ENCODE measurements at places on chromosomes 7 and 10. TPM values are rescaled to one million over a fixed set of nuclear protein-coding genes. Genes with fewer than 3 reads are reported as not detected.
A peak's percentile ranks its signal among the peaks of the same experiment; 100 is the strongest.

DNA sequence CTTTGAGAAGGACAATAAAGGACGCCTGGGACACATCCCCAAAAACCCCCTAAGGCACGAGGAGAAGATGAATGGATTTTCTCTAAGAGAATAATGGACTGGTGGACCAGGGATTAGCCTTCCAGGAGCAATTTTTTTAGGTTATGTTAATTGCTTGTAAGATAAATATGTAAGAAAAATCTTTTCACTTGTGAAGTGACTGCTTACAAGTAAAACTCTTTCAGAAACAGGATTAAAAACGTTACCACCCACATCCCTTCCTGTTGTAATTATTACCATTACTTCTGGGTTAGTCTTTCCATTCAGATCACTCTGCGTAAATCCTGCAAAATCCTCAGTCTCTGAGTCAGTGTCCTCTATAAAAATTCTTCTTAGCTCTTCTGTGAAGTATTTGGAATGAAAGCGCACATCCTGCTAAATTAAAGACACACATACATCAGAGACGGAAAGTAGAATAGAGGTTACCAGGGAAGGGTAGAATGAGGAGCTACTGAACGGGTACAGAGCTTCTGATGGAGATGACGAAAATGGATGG is 34.3 kb downstream of the CDCA7L start:
- no peak for DNase-seq

DNA sequence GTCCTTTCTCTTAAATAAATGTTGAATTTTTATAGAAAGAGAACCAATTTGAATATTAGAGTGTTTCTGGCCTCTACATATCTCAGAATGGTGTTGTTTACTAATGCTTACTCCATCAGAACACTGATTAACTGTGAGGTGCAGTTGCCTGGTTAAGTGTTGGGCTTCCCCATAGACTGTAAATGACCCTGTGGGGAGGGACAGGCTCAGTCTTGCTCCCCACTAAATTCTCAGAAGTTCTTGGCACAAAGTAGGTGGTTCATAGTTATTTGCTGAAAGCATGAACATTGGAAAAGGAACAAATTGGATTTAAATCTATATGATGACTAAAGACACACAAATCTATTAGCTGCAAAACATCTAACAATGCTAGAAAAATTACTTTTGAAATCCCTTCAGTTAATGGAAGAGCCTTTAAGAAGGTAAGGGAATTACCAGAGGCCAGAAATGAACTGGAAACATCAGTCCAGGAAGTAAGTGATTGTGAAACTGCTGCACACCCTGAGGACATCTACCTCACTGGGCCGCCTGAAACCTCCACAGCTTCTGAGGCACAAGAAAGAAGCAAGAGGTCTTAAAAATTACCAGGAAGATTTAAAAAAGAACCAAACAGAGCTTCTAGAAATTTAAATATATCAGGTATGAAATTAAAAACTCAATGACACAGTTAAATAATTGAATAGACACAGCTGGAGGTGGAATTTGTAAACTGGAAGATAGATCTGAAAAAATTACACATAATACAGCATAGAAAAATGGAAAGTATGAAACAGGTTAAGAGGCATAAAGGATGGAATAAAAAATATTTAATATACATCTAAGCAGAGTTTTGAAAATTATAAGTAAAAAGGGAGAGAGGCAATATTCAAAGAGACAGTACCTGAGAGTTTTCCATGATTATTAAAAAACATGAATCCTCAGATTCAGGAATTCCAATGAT is 17.8 kb upstream of the COMTD1 start:
- DNase-seq, result no peak

Gene SCD
- 29.8 TPM for total RNA-seq

Gene FMC1
- total RNA-seq, result 11.3 TPM

- peak; percentile 57 for DNase-seq
Observed at GRCh38 chr7:101140339-101140699, 13.4 kb downstream of the SERPINE1 start.

DNA sequence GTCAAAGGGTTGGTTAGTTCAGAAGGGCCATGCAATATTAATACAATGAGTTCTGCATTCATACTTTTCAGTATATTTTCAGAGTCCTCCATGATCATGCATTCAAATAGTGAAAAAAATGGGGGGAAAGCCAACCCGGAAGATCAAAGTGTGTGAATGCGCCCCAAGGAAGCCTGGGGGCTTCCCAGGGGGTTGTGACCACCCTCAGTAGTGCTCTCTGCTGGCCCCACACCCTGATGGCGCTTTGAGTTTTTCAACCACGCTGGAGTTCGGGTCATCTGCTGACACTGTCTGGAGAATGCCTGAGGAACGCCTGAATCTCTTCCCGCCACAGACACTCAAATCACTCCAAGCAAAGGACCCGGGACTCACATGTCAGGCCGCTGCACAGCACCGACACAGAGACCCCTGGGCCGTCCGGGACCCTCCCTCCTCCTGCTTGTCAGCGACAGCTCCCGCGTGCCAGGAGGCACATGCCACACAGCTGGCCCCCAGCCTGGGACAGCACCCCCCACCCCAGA is 1.0 kb downstream of the TNS3 start:
- DNase-seq, result peak; percentile 24

Gene SUGCT
- 0.87 TPM for total RNA-seq

DNA sequence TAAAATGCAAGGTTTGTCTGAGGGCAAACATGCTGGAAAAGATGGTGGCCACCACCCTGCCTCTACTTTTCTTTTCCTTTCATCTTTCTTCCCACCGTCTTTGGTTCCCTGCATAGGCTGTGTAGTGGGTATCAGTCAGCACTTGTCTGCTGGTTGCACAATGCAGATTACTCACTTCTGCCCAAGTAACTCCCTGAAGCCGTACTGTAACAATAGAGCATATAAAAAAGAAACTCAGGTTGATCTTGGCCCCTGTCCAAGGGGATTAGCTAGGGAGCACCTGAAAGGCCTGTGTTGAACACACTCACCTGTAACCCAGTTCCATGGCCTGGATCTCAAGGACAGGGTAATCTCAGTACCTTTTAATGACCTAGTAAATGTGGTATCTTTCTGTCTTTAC is 533.0 kb upstream of the GALNT17 start:
- DNase-seq, result no peak

DNA sequence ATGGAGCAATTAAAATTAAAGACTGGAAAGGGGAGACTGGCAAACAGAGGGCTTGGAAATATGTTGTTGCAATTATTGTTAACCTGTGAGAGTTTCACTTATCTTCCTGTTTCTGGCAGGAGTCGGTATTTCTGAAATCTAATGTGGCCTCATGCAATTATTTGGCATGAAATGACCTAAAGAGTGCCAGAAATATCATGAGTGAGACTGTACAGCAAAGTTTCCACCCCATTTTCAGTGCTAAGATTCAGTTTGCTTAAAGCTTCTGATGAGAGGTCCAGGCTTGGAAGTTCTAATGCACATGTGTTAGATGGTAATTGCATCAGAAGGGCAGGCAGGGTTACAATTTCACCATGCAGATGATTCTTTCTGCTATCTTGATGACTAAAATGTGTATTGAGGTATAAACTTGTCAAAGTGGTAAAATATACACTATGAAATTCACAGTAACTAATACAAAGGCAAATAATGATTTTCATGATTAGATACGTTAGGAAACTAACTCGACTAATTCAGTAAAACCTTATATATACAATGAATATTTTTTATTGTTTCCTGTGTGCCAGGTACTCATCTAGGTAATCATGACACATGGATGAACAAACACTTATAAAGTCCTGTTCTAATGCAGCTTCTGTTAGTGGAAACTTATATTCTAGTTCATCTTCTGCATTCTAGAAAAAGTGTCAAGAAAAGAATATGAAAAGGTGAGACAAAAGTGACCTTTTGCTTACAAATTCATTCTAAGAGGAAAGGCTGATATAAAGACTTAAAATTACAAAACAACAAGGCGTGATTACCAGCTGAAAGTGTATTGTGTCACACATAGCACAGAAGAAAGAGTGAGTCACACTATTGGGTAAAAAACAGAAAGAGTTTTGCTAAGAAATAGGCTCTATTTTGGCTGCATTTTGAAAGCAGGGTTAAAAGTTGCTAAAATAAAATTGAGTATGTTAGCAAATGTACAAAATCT is 533.4 kb upstream of the SEMA3D start:
- no peak for DNase-seq

DNA sequence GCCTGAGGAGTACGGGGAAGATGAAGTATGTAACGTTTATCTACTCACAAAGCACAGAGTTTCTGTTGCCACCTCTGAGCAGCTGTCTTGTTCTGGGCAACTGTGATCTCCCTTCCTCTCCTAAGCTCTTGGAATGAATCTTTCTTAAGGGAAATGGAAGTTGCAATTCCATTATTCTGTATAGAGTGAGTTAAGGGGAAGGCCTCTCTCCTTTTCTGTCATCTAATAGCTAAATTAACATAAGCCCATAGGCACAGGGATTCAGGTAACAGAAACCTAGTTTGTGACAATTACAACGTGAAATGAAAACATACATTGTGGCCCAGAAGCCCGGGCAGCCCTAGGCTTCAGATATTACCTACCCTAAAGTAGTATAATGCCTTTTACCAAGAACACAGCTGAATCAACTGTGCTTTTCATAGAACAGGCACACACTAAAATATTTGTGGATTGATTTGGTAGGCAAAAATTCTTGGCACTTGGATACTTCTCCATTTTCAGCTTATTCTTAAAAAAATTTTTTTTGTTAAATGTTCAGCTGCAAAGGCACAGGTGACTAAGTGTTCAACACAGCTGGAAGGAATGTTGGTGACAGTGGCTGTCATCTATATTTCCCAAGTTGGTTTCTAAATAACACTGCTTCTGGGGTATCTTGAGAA is 3.8 kb upstream of the PDCD4 start:
- no peak for DNase-seq

DNA sequence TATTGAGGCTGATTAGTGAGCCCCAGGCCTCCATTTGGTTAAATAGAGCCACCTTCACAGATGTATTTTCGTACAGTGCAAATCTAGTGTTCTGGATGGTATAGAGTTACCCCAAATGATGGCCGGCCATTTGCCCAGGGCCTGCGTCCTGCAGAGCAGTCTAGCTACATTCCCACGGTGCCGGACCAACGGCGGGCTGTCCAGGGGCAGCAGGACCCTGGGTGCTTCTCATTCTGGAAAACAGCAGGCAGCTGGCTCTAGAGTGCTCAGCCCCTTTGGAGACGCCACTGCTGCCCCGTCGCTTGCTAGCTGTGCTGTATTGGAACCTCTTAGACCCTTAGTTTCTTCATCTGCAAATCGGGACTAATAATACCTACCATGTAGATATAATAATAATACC is 149.1 kb downstream of the RGS10 start:
- no peak for DNase-seq

DNA sequence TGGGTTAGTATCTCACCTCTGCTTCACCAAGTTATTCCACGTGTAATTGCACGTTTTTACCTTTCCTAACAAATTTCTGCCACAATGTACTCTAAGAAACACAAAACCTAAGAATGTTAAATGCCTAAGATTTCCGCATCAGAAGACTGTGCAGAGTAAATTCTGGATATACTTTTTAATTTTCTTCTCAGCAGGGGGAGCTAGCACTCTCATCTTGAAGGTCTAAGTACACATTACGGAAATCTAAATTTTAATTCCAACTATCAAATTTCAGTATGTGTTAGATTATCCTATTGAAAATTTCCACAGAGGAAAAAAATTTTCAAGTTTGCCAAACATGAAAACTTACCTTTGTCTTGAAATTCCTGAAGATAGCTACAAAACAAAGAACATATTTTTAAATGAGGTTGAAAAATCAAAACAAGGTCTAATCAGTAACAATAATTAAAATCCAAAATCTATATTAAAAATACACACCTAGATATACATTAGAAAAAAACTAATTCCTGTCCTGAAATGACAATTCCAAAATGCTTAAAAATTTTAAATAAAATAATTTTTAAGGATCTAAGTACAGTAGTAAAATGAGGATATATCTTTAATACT is 10.5 kb downstream of the SKAP2 start:
- peak; percentile 54 for DNase-seq

GRCh38 chr10:21202776-21203462 is 305.8 kb upstream of the NEBL start:
- no peak for DNase-seq

- DNase-seq, result no peak
Observed at GRCh38 chr7:158003441-158004122, 584.0 kb downstream of the PTPRN2 start.

Gene CH25H
- total RNA-seq, result 4.4 TPM

DNA sequence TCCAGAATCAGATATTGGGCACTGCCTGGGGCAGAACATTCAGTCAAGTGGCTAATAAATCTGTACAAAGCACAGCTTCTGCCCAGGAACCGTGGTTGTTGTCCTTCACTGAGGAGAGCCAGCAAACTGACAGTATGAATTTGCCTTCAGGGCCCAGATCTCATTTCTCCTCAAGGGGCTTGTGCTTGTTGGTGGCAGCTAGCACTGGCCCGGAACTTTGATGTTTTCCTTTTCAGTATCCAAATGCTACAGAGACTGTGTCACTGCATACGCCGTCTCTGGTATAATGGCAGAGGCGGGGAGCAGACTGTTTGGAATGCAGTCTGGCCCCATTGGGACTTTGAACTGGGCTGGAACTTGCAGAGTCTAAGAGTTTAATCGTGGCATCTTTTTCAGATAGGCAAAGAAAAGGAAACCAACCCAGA is 30.4 kb upstream of the ADD3 start:
- no peak for DNase-seq

- DNase-seq, result no peak
Observed at GRCh38 chr7:46011059-46011458, 90.0 kb upstream of the IGFBP3 start.

Gene OR2A42
- total RNA-seq, result not detected

All from lung microvascular endothelial cell (primary cell).